ENCODE measurements at places on chromosomes 2 and 18.

DNA sequence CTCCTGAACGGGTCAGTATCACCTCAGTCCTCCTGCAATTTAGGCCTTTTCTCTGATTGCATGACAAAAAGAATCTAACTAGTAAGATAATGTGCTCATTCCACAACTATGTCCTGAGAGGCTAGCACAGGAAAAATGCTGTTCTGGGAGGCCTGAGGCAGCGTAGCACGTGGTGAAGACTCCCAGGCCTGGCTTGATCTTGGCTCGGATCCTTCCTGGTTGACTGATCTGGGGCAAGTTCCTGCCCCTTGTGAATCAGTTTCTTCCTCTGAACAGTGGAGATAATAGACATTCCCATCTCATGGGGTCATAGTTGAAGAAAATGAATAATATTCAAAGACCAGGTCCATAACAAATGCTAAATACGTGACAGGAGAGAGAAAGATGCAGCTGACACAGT is 12.3 kb downstream of the FBLN7 start:
- no peak for DNase-seq

DNA sequence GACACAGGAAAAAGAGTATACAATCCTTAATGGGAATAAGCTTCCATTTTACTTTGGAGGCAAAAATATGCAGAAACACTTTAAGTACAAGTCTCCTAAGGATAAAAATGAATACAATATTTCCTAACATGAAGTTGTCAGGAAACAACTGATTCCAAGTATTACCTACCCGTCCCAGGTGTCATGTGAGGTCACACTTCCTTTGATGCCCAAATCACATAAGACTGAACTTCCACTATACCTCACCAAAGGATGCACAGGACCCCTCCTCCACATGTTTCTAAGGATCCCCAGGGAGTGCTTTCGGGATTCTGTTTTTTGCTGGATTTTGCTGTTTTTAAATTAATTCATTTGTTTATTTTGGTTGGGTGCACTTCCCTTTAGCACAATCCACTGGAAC is 438.5 kb upstream of the TCF4 start:
- DNase-seq, result no peak

GRCh38 chr2:158806941-158807340 is 11.8 kb downstream of the DAPL1 start:
- no peak for DNase-seq

- no peak for DNase-seq
Observed at GRCh38 chr2:107334306-107334705, 448.3 kb upstream of the ST6GAL2 start.

GRCh38 chr2:220446106-220446712 is 818.8 kb downstream of the SLC4A3 start:
- no peak for DNase-seq

GRCh38 chr2:168155680-168156079 is 91.7 kb downstream of the STK39 start:
- DNase-seq, result no peak

DNA sequence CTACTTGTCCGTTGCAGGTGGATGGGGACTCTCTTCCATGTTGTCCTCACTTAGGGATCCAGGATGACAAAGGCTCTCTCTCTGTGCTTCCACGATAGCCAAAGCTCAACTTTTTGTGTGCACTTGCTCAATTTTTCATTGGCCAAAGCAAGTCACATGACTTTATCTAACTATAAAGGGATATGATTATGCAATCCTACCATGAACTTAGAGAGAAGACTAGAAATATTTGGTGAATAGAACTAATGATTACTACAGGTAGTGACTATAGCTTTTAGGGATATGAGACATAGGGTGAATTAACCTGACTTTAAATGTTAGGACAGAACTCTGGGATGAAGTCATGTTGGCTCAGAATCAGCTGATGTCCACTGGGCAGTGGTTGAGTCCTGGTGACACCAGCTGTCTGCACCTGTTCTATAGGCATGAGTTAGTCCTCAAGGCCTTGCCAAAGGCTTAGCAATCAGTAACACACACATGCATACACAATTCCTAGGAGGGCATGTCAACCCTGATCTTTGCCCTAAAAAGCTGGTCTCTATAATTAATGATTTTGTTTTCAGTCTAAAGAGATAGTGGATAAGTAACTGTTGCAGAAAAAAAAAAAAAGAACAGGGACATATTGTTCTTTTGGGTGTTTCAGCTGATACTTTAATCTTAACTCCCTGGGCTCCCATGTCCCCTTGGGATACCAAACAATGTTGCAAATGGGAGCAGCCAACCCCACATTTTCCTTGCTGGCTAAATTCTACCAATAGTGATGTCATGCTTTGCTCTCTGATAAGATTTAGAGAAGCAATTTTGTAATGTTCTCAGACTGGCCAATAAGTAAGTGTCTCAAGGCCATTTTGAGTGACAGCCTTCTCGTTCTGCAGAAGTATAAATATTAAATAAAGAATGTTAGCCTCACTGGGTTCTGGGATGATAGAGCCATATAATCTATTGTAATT is 12.5 kb upstream of the HK2 start:
- no peak for DNase-seq

DNA sequence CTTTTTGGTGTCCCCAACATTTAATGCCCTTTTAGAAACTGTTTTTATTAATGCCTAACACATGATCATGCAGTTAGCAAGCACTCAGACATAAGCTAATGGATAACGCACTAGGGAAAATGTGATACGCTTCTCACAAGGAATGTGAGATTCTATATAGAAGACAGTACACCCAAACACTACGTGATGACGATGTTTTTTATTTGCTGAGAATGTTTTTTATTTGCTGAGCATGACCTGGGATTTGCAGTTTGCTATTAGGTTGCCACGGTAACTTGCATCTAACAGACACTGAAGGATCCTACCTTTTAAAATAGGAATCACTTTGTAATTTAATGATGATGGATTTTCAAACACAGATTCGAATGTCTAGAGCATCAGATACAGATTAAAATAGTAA is 4.9 kb downstream of the SMC6 start:
- DNase-seq, result no peak

DNA sequence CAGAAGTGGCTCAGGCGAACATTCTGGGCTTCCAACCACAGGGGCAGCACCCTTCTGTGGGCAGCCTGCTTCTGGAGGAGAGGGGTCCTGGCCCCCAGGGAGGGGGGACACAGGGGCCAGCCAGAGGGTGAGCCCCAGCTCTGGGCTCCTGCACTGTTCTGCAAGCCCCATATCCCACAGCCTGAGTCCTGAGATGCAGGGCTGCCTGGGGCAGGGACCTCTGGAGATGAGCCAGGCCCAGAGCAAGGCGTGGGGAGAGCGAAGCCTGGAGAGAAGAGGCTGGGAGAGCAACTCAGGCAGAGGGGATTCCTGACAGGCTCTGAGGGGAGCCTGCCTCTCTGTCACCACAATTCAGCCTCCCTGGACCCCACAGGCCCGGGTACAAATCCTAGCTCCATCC is 13.5 kb upstream of the PRSS56 start:
- no peak for DNase-seq

- DNase-seq, result no peak
Observed at GRCh38 chr2:146734042-146734820, 1110.6 kb upstream of the ACVR2A start.

DNA sequence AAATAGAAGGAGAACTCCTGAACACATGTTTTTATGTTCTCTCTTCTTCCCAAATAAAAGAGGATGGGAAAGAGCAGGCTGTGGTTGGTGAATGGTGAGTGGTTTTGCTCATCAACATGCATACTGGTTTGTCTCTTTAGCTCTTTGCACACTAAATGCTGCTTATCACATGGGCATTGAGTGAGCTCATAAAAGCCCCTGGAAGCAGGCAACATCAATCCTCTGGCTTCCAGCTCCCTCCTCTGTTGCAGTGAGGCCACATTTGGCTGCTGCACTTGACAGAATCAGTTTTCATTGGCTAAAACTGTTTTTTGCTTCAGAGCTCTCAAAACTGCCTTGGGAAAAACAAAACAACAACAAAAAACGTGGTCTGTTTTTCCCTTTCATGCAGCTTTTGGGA is 1308.2 kb upstream of the NRXN1 start:
- DNase-seq, result no peak

DNA sequence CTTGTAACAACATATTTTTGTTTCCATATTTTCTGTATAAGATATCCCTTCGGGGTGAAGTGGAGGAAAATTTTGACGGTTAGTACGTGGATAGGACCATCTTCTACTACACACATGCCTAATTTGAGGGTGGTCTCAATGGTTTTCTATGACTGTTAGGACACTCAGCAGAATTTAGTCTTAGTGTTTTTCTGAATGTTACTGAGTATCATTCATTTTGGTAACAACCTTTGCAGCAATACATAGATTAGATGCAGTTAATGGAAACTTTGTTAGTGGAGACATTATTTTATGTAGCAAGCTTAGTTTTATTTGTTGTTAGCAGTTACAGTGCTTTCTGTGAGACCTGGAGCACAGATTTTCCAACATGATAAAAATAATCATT is 1.6 kb downstream of the ITGAV start:
- no peak for DNase-seq

GRCh38 chr2:55526174-55526573 is 6.7 kb downstream of the CFAP36 start:
- no peak for DNase-seq

DNA sequence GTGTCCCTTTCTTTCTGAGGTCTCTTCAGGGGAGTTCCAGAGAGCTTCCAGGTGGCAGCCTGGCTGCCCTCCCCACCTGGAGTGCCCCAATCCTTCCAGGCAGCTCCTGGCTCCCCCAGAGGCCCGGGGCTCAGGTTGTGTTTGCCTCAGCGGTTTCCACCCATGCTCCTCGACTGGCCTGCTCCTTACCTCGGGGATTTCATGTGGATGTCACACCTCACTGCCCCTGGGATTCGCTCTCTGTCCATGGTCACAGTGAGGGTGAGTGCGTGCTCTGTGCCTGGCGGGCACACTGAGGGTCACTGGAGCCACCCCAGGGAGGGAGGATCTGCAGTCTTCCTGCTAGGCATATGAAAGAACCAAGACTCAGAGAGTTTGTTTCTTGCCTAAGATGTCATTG is 2.1 kb upstream of the TOGARAM2 start:
- DNase-seq, result peak; percentile 54

- no peak for DNase-seq
Observed at GRCh38 chr2:128313091-128313836, 5.4 kb downstream of the HS6ST1 start.

DNA sequence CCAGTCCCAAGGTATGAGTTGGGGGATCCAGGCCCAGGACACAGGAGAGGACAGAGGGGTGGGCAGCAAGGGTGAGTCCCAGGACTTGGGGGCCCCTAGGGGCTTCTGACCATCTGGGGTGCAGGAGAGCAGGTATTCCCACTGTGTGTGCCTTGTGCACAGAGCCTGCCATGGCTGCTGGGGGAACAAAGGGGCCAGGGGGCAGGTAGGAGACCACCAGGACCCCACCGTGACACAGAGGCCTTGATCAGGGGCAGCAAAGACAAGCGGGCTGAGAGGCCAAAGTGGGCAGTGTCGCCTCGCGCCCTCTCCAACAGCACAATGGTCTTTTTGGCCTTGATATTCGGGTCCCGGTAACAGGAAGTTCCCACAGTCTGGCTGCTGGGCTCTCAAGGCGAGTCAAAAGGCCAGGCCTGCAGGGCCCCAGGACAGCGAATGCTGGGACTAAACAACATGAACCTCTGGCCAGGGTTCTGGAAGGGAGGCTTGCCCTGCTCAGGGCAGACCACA is 12.3 kb upstream of the GPR17 start:
- DNase-seq, result no peak

DNA sequence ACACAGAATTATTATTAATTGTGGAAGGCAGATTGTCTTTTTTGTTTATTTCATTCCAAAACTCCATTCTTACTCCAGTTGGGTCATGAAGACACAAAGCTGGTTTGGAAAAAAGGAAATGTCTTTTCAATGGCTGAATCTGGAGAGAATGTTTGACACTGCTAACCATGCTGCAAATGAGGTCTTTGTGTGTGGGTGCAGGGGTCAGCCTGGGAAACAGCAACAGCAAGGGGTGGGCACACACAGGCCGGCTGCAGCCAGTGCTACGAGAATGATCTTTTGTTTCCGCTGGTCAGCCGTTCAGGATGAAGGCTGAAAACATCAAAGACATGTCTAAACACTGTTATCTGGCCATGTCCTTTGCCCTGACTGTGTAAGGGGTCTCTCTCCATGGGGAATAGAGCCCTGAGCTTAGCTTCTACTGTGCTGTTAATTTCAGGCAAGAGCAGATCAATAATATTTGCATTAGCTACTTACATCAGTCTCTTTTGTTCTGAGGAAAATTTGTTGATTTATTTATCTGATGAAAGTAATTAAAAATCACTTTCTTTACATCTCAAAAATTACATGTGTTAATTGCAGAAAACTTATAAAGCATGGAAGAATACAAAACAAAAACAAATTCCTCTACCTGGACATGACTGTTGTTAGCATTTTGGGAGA is 33.3 kb upstream of the E2F6 start:
- DNase-seq, result no peak

- DNase-seq, result no peak
Observed at GRCh38 chr2:86584151-86584913, 21.1 kb upstream of the CHMP3 start.

DNA sequence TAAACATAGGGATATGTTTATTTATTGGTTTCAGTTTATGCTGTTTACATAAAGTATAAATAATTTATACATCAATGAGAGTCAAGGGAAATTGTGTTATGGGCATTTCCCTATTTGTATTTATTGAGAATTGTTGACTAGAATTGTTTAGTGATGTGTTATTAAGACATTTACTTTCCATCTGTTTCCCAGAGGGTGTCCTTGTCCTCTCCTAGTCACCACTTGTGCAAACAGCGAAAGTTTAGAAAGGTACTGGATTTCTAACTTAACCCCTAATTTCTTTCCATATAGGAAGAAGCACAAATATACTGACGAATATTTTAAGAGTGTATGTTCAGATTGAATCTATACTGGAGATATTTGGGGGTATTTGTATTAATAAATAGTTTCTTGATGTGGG is 6.7 kb downstream of the UBE2E3 start:
- no peak for DNase-seq

DNA sequence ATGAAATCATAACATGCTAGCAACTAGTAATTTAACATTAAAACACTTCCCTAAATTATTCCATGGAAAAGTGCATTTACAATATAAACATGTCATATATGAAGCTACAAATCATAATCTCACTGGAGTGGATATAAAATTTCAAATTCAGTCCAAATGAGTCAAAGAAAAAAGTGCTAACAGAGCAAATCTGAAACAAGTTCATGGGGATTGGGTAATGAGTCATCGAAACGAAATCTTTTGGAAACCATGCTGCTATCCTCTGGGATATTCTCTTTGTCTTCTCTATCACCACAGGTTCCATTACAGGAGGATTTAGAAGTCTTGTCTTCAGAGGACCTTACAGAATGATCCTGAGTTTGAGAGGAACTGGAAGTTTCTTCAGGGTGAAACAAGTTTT is 34.1 kb downstream of the STK17B start:
- DNase-seq, result no peak

GRCh38 chr2:162579169-162579568 is 235.2 kb downstream of the GCA start:
- no peak for DNase-seq

DNA sequence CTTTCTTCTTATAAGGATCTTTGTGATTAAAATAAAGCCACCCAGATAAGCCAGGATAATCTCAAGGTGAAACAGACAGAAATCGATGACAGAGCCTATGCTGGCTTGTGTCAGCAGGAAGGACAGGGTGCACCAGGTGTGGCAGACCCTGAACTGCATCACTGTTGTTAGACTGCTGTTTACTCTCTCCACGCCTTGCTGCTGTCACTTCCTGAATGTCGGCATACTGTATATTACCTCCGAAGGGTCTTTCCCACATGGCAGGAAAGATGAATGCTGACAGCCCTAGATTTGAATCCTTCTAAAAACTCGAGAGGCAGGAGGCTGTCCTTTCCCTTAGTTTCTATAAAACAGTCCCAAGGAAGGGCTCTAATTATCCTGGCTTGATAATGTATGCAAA is 18.9 kb upstream of the TMEM163 start:
- no peak for DNase-seq

- DNase-seq, result no peak
Observed at GRCh38 chr2:146982393-146982846, 862.4 kb upstream of the ACVR2A start.

Data from chondrocyte (in vitro differentiated cells).